ENCODE measurements at places on chromosomes 1 and 21. TPM values are rescaled to one million over a fixed set of nuclear protein-coding genes. Genes with fewer than 3 reads are reported as not detected.

DNA sequence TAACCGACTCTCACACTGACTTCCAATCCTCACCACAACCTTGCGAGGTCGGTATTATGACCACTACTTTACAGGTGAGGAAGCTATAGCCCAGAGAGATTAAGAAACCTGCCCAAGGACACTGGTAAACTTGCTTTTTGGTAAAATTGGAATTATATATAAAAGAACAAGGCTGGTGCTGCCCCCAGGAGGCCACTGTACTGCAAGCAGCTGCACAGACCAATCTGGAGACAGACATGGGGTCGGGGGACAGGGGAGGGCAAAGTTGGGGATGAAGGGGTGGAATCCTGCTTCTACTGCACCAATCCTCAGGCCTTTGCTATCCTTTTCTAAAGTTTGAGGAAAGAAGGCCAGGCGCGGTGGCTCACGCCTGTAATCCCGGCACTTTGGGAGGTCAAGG, 280.8 kb downstream of the SPATA17 start:
- no peaks in the 10 kb centered on the region for H3K27me3 ChIP-seq
- no peaks in the 10 kb centered on the region for H3K4me1 ChIP-seq
- no peak overlapping the region for H3K4me3 ChIP-seq
- H3K36me3 ChIP-seq, result no peaks in the 10 kb centered on the region
- no peak overlapping the region for H3K27ac ChIP-seq

DNA sequence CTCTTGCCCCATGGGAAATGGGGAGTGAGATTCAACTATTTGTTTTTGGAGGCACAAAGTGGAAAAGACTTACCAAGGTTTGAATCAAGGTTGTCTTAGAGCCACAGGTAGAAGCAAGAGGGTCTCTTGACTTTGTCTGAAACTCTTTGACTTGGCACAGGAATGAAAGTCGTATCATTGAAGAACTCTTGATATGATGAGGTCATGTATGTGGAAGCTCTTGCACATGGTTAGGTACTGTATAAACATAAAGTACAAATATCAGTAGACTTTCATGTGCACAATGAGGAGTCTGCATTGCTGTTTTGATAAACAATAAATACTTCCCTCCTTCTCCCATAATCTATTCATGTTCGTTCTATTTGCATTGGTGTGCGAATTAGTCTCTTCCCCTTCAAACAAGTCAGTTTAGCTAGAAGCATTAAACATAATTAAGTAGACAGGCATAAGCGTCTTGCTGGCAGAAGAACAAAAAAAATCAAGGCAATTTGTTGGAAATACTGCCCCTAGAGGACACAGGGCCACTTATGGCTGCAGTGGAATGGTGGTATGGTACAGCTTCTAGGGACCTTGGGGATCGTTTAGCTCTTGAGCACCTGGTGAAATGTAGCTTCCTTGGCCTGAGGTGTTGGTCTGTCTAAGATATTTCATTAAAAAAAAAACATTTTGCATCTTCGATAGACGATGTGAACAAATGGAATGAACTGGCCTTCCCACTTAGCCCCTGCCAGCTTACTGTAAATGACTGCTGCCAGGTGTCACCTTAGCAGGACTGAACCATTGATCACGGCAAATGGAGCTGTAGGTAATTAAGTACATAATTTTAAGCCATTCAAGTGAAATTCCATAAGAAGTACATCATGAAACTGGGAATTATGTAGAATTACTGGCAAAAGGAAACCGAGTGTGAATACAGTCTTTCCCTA, 218.0 kb upstream of the GALNT2 start:
- DNase-seq, result no peak
- H3K27me3 ChIP-seq, result peaks cover 26% of the 10 kb centered on the region
- H3K4me1 ChIP-seq, result peaks cover under 1% of the 10 kb centered on the region
- H3K4me3 ChIP-seq, result no peak overlapping the region
- H3K27ac ChIP-seq, result no peak overlapping the region

DNA sequence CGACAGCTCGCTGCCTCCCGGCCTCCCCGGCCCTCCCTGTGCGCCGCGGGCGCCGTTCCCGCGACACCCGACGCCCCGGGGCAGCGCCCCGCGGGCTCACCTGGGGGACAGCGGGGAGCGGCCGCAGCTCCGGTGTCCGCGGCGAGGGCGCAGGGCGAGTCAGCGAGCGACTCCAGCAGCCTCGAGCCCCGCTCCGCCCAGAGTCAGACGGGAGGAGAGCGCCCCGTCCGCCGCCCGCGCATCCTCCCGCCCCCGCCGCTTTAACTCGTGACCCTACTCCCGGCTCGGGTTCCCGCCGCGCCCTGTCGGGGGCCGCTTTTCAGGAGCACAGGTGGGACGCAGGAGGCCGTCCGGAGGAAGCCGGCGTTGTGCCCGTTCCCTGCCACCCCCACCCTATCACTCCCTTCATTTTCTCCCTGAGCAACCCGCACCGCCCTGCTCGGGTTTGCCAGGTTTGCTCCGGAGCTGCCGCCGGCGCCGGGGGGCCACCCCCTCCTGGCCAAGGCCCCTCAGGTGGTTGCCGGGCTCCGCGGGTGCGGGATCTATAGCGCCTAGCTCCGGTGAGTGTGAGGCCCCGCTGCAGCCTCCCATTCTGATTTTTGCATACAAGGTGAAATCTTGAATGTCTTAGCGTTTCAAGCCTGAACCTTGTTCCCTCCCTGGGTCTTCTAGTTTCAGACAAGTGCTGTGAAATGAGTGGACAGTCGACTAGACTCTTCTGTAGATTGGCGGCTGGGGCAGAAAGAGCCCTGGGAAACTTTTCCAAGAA, at the start of gene MCOLN3:
Gene MCOLN3 (minus strand): TSS at position 205 of the 769 bp plus-strand sequence. CDS start 3,140 bp downstream, outside the sequence.
- H3K27ac ChIP-seq, result no peak within 1 kb of the TSS
- H3K4me1 ChIP-seq, result peaks cover 5% of the 10 kb centered on the region
- peak within 1 kb of the TSS; percentile 69 for H3K4me3 ChIP-seq
- H3K27me3 ChIP-seq, result peaks cover 65% of the 10 kb centered on the region
- H3K36me3 ChIP-seq, result peaks cover 2% of the 10 kb centered on the region

- no peak overlapping the region for H3K27ac ChIP-seq
- peaks cover 27% of the 10 kb centered on the region for H3K27me3 ChIP-seq
- H3K36me3 ChIP-seq, result no peaks in the 10 kb centered on the region
Observed at GRCh38 chr1:147384804-147385203, 142.3 kb downstream of the CHD1L start.

DNA sequence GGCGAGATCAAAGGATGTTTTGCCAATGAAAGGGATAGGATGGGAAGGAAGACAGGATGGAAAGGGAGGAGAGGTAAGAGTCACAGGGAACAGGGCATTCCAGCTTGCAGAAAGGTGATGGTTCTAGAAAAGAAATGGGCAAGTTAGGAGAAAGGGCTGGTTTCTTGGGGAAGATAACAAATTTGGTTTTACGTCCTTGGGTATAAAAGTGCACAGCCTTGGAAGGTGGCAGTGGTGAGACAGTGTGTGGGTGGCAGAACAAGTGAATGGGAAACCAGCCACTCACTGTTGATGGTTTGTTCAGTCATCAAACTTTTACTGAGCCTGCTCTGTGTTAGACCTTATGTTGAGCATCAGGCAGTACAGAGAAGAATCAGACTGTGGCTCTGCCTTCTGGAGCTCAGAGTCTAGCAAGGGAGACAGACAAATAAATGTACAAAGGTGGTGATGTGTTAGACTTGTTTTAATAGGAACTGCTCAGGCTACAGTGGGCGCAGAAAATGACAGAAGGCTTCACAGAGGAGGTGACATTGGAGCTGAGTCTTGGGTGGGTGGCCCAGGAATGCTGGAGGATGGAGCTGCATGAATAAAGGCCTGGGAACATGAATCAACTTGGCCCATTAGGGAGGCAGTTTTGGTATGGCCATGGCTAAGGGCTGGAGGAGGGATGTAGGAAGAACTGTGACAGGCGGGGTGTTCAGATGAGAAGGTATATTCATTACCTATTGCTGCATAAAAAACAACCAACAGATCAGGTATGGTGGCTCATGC, 76.3 kb downstream of the EPHB2 start:
- no peak overlapping the region for H3K4me3 ChIP-seq
- H3K4me1 ChIP-seq, result peaks cover 11% of the 10 kb centered on the region
- no peak for DNase-seq
- H3K27me3 ChIP-seq, result no peaks in the 10 kb centered on the region
- H3K27ac ChIP-seq, result no peak overlapping the region

DNA sequence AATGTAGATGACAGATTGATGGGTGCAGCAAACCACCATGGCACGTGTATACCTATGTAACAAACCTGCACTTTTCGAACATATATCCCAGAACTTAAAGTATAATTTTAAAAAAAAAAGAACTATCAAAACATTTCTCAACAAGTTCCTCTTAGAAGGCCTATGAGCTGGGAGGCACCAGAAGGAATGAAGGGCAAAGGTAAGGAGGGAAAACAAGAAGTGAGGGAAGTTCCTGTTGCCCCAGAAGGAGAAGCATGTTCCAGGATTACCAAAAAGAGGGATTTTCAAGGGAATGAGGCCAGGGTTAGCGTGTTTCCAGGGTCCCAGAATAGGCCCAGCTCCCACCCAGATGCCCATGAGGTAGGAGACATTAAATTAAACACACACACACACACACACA, 361.0 kb downstream of the SETD4 start:
- no peaks in the 10 kb centered on the region for H3K36me3 ChIP-seq
- H3K4me1 ChIP-seq, result peaks cover 16% of the 10 kb centered on the region
- H3K27me3 ChIP-seq, result peaks cover 38% of the 10 kb centered on the region

- DNase-seq, result no peak
- no peak overlapping the region for H3K4me3 ChIP-seq
- peaks cover 9% of the 10 kb centered on the region for H3K4me1 ChIP-seq
- no peak overlapping the region for H3K27ac ChIP-seq
Observed at GRCh38 chr1:17654519-17654918, 100.6 kb upstream of the ACTL8 start.

- DNase-seq, result no peak
- peaks cover 18% of the 10 kb centered on the region for H3K27me3 ChIP-seq
- H3K4me1 ChIP-seq, result peaks cover 10% of the 10 kb centered on the region
- no peak overlapping the region for H3K4me3 ChIP-seq
Observed at GRCh38 chr1:114627107-114627506, 42.7 kb downstream of the DENND2C start.

- no peaks in the 10 kb centered on the region for H3K27me3 ChIP-seq
- H3K4me1 ChIP-seq, result peaks cover 6% of the 10 kb centered on the region
- H3K27ac ChIP-seq, result no peak overlapping the region
- H3K4me3 ChIP-seq, result no peak overlapping the region
- peaks cover 35% of the 10 kb centered on the region for H3K36me3 ChIP-seq
Observed at GRCh38 chr1:100988121-100988520, 37.5 kb downstream of the DPH5 start.

- H3K27me3 ChIP-seq, result no peaks in the 10 kb centered on the region
- H3K4me3 ChIP-seq, result no peak overlapping the region
- H3K27ac ChIP-seq, result no peak overlapping the region
Observed at GRCh38 chr1:175865041-175865766, 121.8 kb upstream of the TNR start.

GRCh38 chr1:109265741-109266330, 16.5 kb downstream of the CELSR2 start:
- peaks cover 5% of the 10 kb centered on the region for H3K4me1 ChIP-seq
- peaks cover 6% of the 10 kb centered on the region for H3K36me3 ChIP-seq
- no peaks in the 10 kb centered on the region for H3K27me3 ChIP-seq
- DNase-seq, result no peak

GRCh38 chr1:151294742-151295462, 12.8 kb downstream of the ZNF687 start:
- H3K4me3 ChIP-seq, result no peak overlapping the region
- H3K27me3 ChIP-seq, result no peaks in the 10 kb centered on the region
- DNase-seq, result no peak
- H3K4me1 ChIP-seq, result no peaks in the 10 kb centered on the region

GRCh38 chr1:982765-983436, 1.0 kb upstream of the PERM1 start:
- no peaks in the 10 kb centered on the region for H3K36me3 ChIP-seq
- H3K27me3 ChIP-seq, result no peaks in the 10 kb centered on the region
- DNase-seq, result no peak
- no peak overlapping the region for H3K4me3 ChIP-seq
- peaks cover 5% of the 10 kb centered on the region for H3K4me1 ChIP-seq
- H3K27ac ChIP-seq, result no peak overlapping the region

GRCh38 chr1:178733972-178734371, 8.9 kb downstream of the RALGPS2 start:
- H3K27me3 ChIP-seq, result no peaks in the 10 kb centered on the region
- no peaks in the 10 kb centered on the region for H3K4me1 ChIP-seq
- no peak overlapping the region for H3K27ac ChIP-seq
- DNase-seq, result no peak

- H3K27ac ChIP-seq, result no peak overlapping the region
- no peak overlapping the region for H3K4me3 ChIP-seq
- H3K27me3 ChIP-seq, result peaks cover 28% of the 10 kb centered on the region
- DNase-seq, result no peak
Observed at GRCh38 chr1:119773711-119774241, 5.1 kb upstream of the HMGCS2 start.

DNA sequence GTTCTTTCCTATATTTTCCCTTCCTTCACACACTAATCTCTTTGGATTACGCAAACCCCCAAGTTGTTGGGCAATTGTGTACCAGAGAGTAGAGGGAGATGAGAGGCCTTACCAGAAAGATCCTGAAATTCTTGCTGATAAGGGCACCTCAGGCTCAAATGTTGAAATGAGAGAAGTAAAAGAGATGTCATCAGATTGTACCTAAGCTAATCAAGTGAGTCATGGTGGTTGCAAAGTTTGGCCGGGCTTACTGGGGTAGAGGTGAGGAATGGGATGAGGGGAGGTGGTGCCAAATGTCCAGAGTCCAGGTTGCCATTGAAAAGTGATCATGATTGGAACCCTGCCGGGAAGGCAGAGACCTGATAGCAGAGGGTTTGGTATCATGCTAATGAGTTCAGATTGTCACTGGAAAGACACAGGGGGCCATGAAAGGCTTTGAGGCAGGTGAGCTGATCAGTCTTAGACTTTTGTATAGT, 43.1 kb downstream of the OPTC start:
- H3K4me3 ChIP-seq, result no peak overlapping the region
- peaks cover 13% of the 10 kb centered on the region for H3K4me1 ChIP-seq
- DNase-seq, result no peak

Gene MAP10
- 0.52 TPM for total RNA-seq

Gene NTRK1
- not detected for total RNA-seq

Gene TSPAN1
- total RNA-seq, result 0.68 TPM

Gene VWA5B1
- not detected for total RNA-seq

Gene METTL18
- total RNA-seq, result 6.1 TPM

Gene OPRD1
- 0.27 TPM for total RNA-seq

Gene GABRD
- total RNA-seq, result not detected

Gene SPRR2E
- not detected for total RNA-seq

Gene RIMS3
- total RNA-seq, result 16.5 TPM

Gene ITGB2
- total RNA-seq, result 1.1 TPM

Gene KRTAP12-2
- total RNA-seq, result not detected

Gene SPRR2A
- not detected for total RNA-seq

Gene ATP6V1G3
- not detected for total RNA-seq
